ENCODE measurements at places on chromosomes 1 and 21. TPM values are rescaled to one million over a fixed set of nuclear protein-coding genes. Genes with fewer than 3 reads are reported as not detected.

The HLX gene
- 0.48 TPM for total RNA-seq

The FAM163A gene
- total RNA-seq: not detected

- ATAC-seq: no peak
Observed at GRCh38 chr1:107499139-107499744, 358.4 kb downstream of the NTNG1 start.

DNA sequence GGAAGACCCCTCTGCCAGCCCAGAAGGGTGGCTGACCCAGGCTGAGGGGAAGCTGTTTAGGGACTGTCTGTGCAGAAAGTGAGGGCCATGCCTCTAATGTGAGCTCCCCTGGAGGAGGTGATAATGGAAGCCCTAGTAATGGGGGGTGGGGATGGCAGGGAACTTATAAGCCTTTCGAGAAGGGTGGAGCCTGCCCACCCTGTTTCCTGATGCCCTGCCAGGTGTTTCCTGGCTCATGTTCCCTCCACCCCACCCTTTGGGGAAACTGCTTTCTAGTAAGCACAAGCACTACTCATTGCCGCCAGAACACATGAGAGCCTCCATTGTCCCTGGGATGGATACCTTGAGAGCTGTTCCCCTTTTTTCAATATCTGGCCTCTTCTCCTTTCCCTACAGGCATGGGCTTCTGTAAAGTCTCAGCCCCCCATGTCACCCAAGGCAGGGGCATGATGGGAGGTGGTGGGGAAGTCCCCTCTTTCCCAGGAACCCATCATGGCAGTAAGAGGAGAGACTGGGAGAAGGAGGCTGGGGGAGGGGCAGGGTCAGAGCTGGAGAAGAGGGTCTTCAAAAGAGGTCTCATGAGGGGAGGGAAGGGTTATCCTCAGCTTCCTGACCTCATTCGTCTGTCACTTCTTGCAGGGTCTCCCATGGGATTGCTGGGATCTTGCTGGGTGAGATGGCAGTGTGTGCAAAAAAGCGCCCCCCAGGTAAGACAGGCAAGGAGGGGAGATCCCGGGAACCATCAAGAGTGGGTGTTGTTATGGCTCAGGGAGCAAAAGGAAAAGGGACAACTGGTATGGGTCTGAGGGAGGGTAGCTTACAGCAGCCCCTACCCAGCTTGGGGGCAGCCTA, 2.4 kb downstream of the ATP8B2 start:
- ATAC-seq: peak; percentile 42

DNA sequence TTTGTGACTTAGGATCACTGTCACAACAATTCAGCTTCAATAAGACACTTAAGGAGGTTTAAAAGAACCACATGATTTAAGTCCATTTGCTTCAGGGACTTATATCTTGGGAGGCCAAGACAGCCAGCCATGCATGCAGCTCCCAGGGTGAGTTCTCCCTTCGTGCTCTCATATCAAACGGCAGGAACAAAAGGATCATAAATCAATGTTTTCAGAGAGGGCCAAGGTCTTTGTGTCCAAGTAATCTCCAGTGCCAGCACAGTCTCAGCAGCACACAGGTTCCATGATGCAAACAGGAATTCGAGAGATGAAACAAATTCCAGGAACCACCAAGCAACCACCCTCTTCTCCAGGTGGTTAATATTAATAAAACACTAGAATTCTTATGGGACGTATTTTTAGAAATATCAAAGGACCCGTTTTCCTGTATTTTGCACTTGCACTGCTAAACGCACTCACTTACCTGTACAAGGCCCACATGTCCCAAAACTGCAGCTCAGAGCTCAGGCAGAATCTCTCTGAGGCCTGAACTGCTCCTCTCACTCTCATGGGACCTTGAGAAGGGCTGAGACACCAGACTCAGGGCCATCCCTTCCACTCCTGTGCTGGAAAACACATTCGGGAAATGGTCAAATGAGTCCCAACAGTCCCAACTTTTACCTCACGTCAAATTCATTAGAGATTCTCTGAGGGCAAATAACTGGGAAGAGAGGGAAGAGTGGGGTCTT, 100.0 kb upstream of the RAB4A start:
- ATAC-seq: no peak
